ENCODE measurements at places on chromosomes 4 and X.

DNA sequence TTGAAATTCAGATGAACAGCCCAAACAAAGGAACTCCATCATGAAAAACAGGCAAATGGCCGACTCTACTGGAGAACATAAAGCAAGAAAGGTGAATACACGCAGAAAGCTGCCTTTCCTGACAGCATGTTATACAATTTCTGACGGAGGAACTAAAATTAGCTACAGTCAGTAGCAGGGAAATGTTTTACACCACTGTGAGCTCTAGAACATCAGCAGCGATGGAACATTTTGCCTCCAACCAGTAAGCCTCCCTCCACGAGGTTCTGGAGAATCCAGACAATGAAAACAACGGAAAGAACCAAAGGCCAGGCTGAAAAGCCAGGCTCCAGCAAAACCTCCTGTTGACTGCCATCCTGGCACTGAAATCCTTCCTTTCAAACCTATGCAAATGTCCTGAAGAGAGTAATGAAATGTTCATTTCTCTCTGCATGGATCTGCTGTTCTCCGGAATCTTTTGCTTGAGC is 78.9 kb downstream of the IRF2 start:
- DNase-seq: no peak

GRCh38 chr4:107283587-107284559 is 247.8 kb upstream of the DKK2 start:
- peak; percentile 91 for DNase-seq

DNA sequence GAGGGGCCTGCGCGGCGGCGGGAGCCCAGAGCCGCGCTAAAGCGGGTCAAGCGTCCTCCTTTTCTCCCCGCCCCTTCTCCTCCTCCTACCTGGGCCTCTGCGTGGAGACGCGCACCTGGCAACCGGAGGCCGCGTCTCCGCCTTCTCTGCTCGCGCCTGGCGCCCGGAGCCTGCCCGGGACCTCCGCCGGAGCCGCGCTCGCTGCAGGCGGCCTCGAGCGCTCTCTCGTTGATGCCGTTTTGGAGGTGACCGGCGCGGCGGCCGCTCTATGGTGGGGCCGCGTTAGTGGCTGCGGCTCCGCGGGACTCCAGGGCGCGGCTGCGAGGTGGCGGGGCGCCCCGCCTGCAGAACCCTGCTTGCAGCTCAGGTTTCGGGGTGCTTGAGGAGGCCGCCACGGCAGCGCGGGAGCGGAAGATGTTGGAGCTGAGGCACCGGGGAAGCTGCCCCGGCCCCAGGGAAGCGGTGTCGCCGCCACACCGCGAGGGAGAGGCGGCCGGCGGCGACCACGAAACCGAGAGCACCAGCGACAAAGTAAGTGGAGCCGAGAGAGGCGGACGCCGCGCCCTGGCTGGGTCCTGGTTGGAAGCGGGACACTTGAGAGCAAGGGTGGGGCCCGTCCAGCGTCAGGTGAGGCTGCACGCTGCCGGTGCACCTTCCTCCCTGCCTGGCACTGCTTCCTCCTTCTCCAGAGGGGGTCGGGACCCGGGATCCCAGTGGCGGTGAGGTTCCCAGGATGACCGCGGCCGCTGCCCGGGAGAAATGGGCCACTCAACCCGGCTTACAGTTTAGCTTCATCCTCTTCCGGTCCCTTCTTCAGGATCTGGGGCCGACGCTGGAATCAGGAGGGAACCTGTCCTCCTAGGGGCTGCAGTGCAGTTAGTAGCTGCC is at the start of gene CDS1:
CDS1 (plus strand) TSS at position 140 of the 888 bp plus-strand sequence; CDS start at position 415, 275 bp downstream.
- no peak for DNase-seq

- DNase-seq: no peak
Observed at GRCh38 chr4:33616121-33616520, 2628.2 kb downstream of the ARAP2 start.

GRCh38 chrX:130772105-130772775 is 130.8 kb downstream of the ENOX2 start:
- peak; percentile 9 for DNase-seq

GRCh38 chr4:188552741-188553275 is 413.6 kb downstream of the TRIML1 start:
- peak; percentile 39 for DNase-seq

DNA sequence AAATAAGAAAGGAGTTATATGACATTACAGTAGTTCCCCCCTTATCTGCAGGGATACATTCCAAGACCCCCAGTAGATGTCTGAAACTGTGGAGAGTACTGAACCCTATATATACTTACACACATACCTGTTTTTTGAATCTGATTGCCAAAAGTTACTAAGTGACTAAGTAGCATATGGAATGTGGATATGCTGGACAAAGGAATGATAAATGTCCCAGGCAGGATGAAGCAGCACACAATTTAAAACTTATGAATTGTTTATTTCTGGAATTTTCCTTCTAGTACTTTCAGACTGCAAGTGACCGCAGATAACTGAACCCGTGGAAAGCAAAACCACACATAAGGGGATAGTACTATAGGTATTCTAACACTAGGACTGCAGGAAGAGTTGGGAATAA is 22.7 kb downstream of the UGDH start:
- DNase-seq: no peak

DNA sequence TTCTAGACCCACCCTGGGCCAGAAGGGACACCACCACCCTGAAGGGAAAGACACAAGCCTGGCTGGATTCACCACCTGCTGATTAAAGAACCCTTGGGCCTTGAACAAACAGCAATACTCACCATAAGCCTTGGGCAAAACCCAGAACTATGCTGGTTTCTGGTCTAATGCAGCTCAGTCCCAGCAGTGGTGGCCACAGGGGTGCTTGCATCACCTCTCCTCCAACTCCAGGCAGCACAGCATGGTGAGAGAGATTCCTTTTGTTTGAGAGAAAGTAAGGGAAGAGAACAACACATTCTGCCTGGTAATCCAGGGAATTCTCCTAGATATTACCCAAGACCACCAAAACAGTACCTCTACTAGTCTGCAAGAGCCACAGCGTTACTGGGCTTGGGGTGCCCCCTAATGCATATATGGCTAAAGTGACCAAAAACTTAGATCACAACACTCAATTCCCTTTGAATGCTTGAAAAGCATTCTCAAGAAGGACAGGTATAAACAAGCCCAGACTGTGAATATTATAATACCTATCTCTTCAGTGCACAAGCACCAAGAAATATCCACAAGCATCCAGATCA is 25.7 kb downstream of the RNF128 start:
- DNase-seq: no peak

Data from fibroblast of skin of left biceps (primary cell).